ENCODE measurements at places on chromosomes 3 and 15.

- peak; percentile 86 for DNase-seq
Observed at GRCh38 chr3:15268033-15268631, 62.1 kb downstream of the CAPN7 start.

DNA sequence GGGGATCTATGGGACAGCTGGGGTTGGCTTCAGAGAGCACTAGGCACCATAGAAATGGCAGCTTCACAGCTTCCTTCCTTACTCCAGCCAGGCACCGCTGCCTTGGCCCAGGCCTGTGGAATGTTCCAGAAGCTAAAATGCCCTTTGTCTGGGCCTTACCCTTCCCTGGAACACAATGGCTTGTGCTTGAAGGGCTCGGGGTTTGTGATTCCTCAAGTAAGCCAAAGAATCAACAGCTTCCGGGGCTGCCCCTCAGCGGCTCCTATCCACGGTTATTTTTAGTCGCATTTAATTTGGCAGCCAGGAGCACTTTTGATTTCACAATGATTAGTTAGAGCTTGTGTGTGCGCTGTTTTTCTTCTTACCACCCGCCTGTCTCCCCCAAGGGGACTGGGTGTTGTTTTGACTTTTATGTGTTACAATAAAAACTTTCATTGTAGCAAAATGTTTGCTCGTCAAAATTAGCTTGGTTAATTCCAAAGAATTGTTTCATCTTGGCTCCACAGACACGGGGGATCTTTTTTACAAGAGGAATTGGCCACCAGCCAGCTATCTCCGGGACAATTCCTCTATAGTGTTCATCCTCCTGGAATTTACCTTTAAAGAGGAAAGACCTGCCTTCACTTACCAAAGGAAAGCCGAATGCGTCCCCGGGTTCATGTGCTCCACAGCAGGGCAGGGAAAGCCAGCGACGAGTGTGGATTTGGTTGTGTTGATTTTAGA is 73.8 kb downstream of the TLE3 start:
- DNase-seq: peak; percentile 2

DNA sequence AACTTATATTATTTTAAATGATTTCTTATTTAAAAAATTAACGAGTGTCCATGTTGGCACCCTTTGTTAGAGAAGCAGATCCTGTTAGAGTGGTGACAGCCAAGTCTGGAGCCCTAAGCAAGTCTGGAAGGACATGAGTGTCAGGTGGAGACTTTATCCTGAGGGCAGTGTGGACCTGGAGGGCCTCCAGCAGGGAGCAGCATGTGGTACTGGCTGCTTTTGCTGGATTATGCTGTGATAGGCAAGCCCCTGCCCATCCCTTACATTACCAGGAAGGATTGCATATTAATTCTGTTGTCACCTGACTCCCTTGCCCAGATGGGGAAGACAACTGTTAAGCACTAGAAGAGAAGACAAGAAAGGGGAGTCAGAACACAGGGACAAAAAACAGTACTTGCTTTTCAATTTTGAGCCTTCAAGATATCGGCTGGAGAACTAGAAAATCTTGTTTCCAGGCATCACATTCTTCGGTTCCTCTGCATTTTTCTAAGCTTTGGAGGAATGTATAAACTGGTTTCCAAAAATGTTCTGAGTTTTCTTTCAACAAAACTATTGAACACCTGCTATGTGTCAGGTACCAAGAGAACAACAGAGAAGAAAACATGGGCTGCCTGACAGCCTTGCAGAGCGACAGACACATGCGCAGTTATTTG is 22.7 kb downstream of the ZNF860 start:
- DNase-seq: no peak

DNA sequence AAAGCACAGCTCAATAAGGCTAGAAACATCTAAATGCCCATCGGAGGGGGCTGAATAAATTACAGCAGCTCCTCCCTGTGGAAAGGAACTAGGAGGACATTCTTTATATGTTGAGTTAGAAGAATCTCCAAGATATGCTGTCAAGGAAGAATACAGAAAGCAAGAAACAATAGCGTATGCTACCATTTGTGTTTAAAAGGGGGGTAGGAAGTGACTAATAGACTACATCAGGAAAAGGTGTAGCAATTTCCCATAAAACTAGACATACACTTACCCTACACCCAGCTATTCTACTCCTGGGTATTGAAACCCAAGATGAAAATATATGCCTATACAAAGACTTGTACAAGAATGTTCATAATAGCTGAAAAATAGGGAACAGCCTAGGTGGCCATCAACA is 21.6 kb downstream of the SEC61A1 start:
- DNase-seq: no peak

- no peak for DNase-seq
Observed at GRCh38 chr3:52537165-52537620, 788 bp downstream of the UQCC5 start.

- no peak for DNase-seq
Observed at GRCh38 chr3:34305266-34305665, 506.8 kb downstream of the PDCD6IP start.

GRCh38 chr3:31882895-31883294 is 98.2 kb downstream of the OSBPL10 start:
- no peak for DNase-seq

DNA sequence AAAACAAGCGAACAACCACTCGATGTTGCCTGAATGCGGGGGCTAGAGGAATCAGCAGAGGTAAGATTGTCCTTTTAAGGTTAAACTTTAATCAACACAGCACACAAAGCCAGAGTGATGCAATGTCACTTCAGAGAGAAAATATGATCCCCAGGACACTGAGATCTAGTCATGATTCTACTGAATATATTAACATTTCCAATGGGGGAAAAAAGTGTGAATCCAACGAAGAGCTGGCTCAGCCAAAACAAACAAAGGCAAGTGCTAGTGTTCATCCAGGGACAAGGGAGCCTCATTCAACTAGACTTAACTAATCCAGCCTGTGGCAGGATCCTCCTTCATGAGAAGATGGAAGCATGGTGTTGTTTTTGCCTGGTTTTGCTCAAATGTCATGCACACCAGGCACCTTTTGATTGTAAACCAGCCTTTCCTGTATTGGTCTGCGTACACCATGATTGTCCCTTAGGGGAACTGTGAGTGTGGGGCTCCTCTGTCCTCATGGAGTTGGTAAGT is 35.8 kb downstream of the SCG5 start:
- DNase-seq: no peak

GRCh38 chr15:49290191-49290590 is 120.1 kb downstream of the GALK2 start:
- no peak for DNase-seq

DNA sequence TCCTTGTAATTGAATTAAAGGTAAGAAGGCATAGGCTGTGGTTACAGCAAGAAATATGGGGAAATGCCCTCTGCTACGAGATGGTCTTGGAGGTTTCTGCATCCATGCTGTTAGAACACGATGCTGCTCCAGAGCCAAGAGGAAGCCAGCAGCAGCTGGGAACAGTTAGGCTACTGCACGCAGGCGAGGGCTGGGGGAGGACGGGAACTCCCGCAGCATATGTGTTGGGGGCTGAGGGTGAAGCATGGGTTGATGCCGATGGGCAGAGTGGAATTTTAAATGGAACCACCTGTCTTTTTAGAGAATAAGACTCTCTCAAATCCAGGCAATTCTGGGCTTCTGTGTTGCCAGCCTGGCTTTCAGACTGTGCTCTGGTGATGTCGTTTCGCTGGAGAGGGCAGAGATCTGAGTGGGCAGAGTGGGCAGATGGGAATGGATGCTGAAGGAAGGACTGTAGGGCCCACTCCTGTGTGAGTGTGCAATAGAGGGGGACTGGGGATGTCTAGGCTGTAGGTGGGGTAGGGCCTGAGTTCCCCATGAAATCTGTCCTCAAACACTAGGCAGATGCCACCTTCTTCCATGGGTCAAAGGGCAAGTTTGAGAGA is 417.0 kb upstream of the TPM1 start:
- no peak for DNase-seq
